ENCODE measurements at places on chromosomes 5 and 9.

- no peak for DNase-seq
Measured at GRCh38 chr9:126667190-126668055, 53.7 kb downstream of the LMX1B start.

DNA sequence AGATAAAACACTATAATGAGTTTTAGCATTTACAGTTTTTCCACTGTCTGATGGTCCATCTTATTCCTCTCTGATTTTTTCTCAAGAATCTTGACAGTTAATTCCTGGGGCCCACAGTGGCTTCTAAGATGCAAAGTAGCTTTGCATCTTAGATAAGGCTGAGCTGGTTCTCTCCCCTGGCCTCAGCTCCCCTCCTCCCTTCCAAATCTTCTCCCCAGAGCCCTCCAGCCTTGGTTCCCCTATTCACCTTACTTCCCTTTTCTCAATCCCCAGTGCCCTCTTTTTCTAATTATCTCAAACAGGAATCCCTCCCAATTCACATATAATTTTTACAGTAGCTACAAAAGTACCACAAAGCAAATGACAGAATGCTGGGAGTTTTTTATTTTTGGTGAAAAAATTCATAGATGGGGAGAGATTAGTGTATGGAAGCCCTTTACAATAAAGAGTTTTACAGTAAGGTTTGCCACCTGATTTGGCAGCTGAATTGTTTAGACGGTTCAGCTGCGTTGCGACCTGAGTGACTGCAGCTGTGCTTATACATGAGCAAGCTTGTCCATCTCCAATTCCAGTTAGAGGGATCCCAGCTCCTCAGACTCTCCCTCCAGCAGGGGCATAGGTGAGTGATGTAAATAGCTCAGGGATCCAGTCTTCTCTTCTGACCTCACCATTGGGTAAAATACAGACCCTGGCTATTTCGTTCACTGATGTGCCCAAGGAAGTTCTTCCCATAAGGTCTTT is 51.4 kb upstream of the CKMT2 start:
- DNase-seq = no peak

DNA sequence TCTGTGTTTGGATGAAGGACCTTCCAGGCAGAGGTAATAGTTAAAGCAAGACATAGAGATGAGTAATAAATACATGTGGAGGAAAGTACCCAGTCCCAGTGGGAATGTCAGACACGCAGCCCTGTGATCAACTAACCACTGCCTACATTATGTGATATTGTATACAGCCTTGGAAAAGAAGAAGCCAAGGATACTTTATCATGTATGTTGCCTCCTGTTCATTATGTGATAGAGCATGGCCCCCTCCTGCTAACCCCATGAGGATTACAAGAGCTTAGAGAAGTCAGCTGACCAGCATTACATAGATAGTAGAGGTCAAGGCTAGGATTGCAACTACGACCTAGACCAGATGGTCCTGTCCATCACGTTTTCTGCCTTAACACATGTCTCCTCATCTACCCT is 497.0 kb upstream of the TNC start:
- no peak for DNase-seq

DNA sequence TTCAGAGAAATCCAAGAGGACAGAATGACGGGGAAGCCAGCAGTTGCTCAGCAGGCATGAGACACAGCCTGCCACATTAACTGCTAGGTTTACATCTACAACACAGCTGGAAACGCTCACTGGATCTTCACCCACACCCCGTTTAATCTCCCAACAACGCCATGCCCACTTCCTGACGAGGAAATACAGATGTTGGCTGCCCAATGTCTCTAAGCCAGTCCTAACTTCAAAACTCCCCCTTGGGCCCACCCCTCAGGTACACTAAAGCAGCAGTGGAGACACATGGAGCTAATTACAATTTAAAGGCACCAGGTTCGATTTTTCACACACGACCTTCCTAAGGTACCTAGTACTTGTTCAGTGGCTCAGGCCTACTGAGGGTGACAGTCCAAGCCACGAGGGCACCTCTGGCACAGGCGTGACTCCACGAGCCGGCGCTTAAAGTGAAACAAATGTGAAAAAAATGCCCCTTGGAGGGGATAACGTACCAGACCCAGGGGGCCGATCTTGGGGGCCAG is 904 bp downstream of the RPL12 start:
- DNase-seq = no peak

DNA sequence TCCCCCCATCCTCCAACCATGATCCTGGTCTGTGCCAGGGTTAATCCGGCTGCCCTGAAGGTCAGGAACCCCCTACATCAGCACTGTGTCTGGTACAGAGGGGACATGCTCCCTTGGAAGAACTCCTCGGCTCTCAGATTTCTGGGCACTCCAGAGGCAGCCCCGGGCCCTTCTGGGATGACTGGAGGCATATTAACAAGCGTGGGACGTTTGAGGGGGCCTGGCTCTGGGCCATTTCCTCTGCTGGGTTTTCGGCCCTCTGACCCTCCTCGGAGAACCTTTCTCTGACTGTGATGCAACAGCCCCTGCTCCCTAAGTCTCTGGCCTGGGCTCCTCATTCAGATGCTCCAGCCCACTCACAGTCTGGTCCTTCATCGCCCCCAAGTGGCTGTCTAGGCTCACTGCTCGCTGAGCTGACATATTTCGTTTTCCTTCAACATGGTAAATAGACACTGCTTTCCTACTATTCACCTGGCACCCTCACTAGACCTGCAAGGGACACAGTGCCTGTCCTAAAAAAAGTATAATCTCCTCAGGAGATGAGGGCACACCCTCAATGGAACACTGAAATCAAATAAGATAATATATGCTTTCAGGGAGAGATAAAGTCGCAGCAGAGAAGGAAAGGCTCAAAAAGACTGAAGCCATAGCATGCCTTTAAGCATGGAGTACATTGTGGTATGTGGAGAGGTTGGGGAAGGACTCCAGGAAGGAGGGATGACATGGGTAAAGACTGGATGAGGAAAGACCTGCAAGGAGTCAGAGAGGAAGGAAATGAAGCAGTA is 404.7 kb upstream of the TRPC7 start:
- no peak for DNase-seq

DNA sequence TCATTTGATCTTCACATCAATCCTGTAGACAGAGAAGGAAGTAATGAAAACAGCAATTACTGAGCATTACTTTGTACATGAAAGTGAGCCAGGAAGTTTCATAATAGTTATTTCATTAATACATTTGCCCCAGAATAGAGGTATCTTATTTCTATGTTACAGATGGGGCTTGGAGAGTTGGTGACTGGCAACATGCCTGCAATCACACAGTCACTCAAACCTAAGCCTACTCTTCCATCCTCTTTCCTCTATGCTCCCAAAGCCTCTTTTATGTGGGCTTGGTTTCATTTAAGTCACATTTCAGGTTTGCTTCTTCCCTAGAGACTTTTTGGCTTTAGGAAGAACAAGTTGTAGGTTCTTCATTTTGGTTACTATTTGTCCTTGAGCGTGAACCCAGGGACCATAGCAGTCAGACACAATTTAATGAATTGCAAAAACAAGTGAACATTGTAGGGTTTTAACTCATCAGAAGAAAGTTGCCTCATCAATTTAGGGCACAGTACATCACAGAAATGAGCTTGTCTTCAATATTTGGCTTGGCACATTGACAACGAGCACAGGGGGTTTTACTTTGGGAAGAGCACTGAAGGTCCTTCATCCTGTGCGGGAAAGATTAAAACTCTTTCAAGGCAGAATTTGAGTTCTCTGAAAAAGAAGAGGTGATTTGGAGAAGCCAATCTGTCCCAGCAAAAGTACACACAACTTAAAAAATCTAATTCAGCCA is 381.1 kb downstream of the TMEM38B start:
- DNase-seq = no peak

GRCh38 chr5:89270901-89271300 is 387.9 kb upstream of the MEF2C start:
- DNase-seq = no peak

DNA sequence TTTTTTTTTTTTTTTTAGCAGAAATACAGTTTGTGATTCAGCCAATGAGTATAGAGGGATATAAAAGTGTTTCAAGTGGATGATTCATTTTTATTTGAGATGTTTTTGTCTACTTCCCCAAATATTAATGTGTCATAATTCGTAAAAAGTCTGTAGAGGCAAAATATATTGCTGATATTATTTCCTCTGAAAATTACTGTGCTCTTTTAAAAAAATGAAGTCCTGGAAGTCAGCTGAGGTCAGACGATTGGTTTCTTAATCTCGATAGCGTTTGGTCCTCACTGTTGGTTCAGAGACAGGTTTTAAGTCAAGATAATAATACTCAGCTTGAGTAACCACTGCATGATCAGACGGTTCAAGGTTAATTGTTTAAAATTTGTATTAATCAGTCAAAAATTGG is 19.5 kb downstream of the IL9 start:
- DNase-seq = no peak

DNA sequence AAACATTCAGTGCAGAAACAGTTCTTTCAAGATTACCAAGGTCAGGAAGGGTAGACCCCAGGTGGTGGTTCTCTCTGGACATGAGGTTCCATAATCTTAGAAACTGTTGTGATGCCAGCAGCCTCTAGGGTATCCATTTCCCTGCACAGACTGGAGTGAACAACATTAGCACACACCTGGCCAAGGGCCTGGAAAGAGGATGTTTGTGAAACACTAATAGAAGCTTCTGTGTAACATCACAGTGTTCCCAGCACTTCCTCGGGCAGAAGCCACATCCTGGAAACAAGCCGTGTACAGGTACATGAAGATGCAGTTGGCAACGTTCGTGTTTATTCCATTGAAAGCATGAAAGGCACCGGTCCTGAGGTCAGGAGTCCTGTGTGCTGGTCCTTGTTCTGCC is 598.2 kb upstream of the KLF4 start:
- no peak for DNase-seq

DNA sequence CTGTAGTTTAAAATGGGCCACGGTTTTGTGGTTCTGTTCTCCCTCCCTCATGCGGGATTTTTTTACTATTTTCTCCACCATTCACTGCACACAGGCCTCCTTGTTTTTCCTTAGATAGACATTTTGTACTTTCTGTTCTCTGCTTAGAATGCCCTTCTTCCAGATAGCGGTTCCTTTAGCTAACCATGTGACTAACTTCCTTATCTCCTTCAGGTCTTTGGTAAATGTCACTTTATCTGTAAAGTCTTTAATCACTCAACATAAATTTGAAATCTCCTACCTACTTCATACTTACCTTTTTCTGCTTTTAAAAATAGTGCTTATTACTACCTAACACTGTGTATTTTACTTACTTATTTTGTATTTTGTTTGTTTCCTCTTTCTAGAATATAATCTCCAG is 15.0 kb downstream of the FER start:
- no peak for DNase-seq

DNA sequence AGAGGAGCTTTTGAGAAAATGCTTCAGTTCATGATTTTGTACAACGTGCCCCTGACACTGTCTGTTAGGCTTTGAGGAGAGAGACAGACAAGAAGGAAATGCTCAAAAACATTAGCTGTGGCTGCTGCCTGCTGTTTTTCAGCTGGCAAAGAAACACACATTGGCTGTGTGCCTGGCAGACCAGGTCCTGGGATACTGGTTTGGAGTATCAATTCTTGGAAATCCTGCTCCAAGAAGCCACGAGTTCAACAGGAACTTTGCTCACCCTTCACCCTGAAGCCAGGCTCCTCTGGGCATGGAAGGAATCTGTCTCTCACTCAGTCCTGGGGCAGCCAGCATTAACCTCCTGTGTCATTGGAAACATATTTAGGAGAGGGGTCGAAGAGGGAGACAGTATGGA is 245.5 kb downstream of the AUH start:
- DNase-seq = no peak

GRCh38 chr9:94204174-94204573 is 54.9 kb upstream of the ZNF169 start:
- no peak for DNase-seq

DNA sequence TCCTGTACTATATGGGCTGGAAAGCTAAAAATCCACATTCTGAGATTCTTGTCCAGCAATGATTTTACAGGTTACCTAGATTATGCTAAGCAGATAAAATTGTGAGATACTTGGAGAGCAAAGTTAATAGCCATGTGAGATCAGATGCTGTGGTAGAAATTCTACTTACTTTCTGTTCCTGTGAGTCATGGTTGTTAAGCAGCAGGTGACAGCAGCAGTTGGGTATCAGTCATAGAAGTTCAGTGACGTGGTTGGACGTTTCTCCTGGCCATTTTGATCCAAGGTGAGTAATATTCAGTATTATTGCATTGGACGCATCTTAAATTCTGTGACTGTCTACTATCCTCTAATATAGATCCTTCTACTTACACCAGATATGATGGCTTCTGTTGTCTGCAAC is 524.5 kb downstream of the TMEM38B start:
- DNase-seq = no peak

DNA sequence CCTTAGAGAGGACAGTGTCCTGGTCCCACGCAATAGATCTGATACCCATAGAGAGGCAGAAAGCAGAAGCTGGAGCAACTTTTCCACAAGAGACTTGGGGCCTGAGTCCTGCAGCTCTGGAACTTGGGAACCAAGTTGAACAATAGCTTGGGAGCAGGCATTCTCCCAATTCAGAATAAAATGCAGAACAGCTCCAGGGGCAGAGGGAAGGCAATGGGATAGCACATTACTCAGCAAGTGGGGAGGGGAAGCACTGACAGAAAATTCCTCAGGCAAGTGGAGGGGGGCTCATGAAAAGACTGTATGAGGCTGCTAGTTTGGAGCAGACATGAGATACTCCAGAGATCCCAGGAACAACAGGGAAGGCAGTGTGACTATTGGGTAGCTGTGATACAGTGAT is 513.6 kb downstream of the HINT1 start:
- DNase-seq = no peak

DNA sequence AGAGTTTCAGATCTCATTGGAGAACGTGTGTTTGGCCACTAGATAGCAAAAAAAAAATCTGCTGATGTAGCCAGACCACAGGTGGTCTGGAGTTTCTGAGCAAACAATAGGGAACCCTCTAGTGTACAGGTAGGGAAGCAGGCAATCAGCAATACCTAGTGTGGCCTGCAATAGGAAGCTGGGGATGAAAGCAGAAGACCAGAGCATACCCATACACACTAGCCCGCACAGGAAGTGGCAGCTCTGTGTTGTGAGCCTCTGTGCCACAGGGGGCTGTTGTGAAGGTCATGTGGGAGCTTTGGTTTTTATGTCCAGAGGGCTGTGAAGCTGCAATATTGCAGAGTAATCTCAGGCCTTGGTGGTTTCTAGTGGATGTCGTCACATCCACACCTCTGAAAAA is 81.2 kb downstream of the MTAP start:
- DNase-seq = no peak

DNA sequence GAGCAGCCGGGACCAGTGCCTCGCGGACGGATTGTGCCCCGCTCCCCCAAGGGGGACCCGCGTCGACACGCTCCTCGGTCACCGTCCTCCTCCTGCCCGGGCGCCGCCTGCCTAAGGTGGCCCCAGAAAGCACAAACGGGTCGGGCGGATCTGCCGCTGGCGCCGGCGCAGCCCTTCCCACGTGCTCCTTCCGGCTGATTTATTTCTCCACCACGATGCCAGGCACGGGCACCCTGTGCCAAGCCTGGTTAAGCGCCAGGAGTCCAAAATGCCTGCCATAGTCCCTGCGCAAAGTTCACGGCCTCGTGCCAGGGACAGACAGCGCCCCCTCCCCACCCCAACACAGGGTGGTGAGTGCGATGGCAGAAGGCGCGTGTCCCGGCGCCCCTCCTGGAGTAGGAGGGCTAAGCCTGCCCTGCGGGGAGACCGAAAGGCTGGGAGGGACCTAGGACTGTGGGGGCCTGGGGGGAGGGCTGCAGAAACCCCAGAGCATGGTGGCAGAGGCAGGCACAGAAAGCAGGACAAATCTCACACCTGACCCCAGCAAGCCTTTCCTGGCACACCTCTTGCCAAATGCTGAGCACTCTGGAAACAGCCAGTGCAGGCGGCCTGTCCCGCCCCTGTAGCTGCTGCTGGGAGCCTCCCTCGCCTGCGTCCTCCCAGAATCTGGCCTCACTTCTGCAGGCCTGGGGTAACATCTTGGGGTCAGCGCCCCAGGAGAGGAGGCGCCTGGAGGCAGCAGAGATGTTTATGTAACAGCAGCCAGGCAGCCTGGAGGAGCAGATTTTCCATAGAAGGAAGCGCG is 1.1 kb upstream of the NOTCH1 start:
- DNase-seq = no peak
